H1 (cell line): ENCODE measurements at places on chromosomes 12 and 14. TPM values are rescaled to one million over a fixed set of nuclear protein-coding genes. Genes with fewer than 3 reads are reported as not detected.

OR6C76 gene
- polyA plus RNA-seq = not detected in 2 replicates

TSPAN8 gene
- not detected in 2 replicates for polyA plus RNA-seq

KRT82 gene
- not detected in 2 replicates for polyA plus RNA-seq

EXOC3L4 gene
- polyA plus RNA-seq = 0.24 and 0.57 TPM in 2 replicates

SYNDIG1L gene
- 2.5 and 3.2 TPM in 2 replicates for polyA plus RNA-seq

- peak; percentile 53 for DNase-seq
Observed at GRCh38 chr12:62659453-62660295, 193.0 kb downstream of the MON2 start.

- DNase-seq = no peak
Observed at GRCh38 chr12:112285600-112286401, 96.4 kb downstream of the HECTD4 start.

DNA sequence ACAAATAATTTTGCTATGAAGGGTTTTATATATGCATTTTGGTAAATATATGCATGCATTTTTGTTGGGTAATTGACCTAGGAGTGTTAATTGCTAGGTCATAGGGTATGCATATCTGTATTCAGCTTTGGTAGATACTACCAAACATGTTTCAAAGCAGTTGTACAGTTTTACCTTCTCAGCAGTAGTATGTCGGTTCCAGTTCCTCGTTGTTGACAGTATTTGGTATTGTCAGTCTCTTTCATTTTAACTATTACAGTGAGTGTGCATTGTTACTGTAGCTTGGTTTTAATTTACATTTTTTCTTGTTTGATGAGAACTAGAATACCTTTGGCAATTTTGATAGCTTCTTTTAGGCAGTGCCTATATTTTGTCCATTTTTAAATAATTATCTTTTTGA, 98.9 kb downstream of the ARID2 start:
- DNase-seq = no peak

- no peak for DNase-seq
Observed at GRCh38 chr12:130137040-130138018, 24.9 kb upstream of the FZD10 start.

DNA sequence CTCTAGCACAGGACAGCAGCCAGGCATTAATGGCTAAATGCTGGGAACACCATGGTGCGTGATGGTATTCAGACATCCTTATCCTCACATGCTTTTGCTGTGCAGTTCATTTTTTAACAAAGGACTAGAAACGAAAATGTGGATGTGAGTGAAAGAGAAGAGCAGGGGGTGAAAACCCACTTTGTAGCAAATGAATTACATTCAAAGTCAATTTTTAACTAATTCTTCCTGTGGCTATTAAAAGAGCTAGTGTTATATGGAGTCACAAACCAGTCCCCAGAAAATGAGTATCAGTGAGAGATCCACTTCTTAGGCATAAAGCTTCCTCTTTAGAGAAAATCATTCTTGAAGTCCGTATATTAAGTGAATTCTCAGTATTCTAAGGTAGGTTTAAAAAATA, 592.0 kb upstream of the LMO3 start:
- no peak for DNase-seq

DNA sequence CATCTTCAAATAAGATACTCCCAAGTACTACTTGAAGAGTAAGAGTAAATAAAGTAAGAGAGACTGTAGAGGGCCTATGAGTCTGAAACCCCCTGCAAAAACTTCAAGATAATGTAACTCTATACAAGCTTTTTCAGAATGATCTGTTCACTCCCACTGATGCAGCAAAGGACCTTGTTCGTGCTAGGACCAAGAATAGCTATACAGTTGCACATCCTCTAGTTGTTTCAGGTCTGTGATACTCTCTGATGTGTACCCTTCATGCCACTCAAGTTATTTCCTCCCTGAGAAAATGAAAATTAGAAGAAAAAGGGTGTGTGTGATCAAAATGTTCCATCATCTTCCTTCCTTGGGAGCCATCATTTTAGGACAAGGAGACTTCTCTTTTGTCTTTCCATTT, 204.4 kb downstream of the ALX1 start:
- DNase-seq = no peak

DNA sequence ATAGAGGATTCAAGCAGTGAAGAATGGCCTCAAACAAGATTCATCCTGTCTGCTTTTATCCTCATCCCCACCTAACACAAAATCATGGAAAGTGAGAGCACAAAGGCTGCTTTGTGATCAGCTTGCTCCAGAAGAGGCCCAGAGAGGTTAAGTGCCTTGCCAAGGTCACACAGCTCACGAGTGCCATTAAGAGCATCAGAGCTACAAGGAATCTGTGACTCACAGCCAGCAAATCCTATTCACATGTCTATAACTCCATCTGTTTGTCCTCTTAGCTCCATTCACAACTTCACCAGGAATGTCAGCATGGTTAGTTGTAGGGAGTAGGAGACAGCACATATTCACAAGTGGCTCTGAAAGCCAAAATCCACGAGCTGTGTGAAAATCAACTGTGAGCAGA, 79.8 kb downstream of the TTC9 start:
- no peak for DNase-seq

DNA sequence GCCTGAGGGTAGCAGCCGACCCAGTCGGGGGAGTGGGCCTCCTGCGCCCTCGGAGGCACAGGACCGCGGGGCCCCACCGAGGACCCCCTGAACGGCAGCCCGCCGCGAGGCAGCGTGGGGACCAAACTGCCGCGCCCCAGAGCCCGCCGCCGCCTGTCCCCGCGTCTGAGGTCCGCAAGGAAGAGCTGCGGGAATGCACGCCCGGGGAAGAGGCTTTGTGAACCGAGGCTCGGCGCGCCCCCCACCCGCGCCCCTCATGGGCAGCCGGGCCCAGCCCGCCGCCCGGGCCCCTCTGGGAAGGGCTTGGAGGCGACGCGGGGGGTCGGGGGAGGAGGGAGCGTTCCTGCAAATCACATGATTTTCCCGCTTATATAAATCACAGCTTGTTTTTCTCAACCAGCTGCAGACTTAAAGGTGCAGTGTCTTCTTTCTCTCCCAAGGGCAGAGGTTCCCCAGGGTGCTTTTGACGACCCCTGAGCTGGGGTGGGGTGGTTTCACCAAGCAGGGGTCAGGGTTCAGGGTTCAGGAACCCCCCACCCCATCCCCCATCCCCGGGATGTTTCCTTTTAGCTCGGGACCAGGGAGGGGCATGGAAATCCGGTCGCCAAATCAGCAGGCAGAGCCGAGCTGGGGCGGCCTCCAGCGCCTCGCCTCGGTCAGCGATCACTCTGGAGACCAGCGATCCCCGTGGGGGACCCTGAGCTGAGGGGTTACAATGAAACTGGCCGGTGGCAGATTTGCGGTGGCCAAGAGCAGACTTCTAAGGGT, 44.7 kb upstream of the ATP23 start:
- DNase-seq = peak; percentile 80

- no peak for DNase-seq
Observed at GRCh38 chr14:68791078-68791901, 1.6 kb downstream of the ZFP36L1 start.
